ENCODE measurements at places on chromosomes 7 and 10. TPM values are rescaled to one million over a fixed set of nuclear protein-coding genes. Genes with fewer than 3 reads are reported as not detected.

- H3K4me3 ChIP-seq = no peak overlapping the region
- no peak overlapping the region for H3K27ac ChIP-seq
- H3K36me3 ChIP-seq = no peaks in the 10 kb centered on the region
Observed at GRCh38 chr10:116105264-116105663, 167.7 kb downstream of the GFRA1 start.

DNA sequence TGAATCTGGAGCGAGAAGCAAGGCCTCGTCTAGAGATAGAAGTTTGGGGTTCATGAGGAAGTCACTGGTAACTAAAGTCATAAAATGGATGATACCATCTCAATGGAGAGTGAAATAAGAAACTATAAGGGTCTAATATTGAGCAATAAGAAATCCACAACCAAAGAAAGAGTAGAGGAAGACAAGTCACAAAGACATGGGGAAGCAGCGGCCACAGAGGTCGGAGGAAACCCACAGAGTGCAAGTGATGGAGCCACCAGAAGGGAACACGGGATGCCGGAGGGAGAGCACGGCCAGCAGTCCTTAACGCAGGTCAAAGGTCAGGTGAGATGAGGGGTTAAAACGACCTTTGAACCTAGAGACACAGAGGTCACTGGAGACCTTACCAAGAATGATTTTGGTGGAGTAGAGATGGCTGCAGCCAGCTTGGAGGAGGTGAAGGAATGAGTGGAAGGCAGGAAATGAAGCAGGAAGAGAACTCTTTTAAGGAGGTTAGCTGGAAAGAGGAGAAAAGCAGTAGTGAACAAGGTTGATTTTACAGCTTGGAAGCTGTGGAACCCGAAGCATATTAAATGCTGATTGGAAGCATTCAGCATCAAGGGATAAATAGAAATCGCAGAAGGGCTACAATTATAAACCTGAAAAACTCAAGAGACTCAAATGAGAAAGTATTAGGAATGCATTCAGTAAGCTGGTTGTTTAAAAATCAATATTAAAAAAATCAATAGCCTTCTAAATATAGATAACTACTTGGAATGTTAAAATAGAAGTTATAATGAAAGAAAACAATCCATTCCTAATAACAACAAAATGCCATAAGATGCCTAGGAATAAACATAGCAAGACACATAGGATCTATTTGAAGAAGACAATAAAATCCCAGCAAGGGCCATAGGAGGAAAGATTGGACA lies 93.7 kb downstream of the SVOPL start:
- H3K27me3 ChIP-seq = no peaks in the 10 kb centered on the region
- DNase-seq = no peak
- no peaks in the 10 kb centered on the region for H3K4me1 ChIP-seq
- H3K27ac ChIP-seq = no peak overlapping the region
- no peaks in the 10 kb centered on the region for H3K36me3 ChIP-seq

DNA sequence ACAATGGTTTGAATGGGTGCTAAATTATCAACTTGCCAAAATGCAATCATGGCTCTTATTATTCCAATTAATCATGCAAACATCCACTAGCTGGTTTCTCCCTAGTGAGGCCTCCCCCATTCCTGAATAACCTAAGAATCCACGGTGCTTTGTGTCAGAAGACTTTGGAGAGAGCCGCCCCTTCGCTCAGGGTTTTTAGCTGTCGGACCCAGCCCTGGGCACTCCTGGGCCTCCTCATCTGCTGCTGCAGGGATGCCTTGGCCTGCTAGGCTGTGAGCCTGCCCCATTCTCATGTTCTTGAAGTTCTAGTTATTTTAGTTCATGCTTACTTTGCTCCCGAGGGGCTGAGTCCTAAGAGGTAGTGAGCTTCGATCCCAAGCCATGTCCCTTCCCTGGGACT lies 34.1 kb upstream of the SFRP5 start:
- DNase-seq = no peak
- H3K27me3 ChIP-seq = no peaks in the 10 kb centered on the region
- no peaks in the 10 kb centered on the region for H3K36me3 ChIP-seq
- H3K4me1 ChIP-seq = no peaks in the 10 kb centered on the region
- no peak overlapping the region for H3K4me3 ChIP-seq

DNA sequence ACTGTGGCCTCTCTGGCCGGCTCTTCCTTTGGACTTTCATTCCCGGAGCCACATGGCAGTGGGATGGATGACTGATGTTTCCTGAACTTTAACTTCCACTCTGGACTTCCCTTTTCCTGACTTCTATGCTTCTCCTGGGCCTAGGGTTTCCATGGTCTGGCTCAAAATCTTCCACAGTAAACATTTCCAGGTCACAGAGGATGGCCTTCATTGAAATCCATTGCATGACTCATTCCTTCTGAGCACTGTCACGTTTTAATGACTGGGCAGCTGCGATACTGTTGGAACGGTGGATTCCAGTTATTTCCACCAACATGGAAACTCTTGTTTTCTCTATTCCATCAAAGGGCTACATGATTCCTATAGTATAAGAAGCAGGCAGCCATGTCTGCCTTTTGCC lies 24.4 kb upstream of the ZNF273 start:
- no peak overlapping the region for H3K27ac ChIP-seq
- H3K4me3 ChIP-seq = no peak overlapping the region
- H3K27me3 ChIP-seq = no peaks in the 10 kb centered on the region

DNA sequence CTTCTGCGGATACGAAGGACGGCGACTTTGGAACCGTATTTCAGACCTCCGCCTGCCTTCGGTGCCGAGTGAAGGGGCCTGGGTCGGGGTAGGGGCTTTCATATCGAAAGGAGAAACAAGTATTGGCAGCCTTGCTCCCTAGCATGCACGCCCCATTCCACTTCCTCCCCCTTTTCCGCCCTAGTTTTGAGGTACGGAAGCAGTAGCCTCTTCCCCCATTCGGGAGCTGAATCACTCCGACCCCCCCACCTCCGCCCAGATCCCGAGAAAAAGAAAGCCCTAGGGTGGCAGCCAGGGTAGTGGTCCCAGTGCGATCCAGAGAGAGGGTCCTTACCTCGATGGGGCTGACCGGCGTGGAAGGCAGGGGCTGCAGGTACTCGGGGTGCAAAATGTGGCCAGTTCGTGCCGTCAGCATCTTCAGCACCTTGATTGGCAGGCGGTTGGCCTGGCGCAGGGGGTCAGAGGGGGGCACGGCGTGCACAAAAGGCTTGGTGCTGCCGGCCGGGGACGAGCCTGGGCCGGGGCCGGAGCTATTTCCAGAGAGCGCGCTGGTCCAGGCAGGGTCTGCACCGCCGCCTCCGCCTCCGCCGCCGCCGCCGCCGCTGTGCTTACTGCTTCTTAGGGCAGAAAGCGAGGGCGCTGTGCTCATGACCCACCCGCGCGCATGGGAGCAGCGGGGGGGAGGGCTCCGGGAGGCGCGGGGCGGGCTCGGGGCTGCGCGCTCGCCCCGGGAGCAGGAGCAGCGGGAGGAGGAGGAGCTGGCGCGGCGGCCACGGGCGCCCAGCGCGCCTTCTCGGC lies 594 bp downstream of the ZNF503 start:
- DNase-seq = no peak
- peak overlapping the region; percentile 89 for H3K4me3 ChIP-seq
- H3K36me3 ChIP-seq = peaks cover 11% of the 10 kb centered on the region
- H3K27ac ChIP-seq = peak overlapping the region; percentile 98
- no peaks in the 10 kb centered on the region for H3K4me1 ChIP-seq

Gene APBB1IP
- total RNA-seq = not detected

Gene FXYD4
- not detected for total RNA-seq

All from ascending aorta (tissue), 2 donors.